ENCODE measurements at places on chromosomes 4 and X. TPM values are rescaled to one million over a fixed set of nuclear protein-coding genes. Genes with fewer than 3 reads are reported as not detected.

DNA sequence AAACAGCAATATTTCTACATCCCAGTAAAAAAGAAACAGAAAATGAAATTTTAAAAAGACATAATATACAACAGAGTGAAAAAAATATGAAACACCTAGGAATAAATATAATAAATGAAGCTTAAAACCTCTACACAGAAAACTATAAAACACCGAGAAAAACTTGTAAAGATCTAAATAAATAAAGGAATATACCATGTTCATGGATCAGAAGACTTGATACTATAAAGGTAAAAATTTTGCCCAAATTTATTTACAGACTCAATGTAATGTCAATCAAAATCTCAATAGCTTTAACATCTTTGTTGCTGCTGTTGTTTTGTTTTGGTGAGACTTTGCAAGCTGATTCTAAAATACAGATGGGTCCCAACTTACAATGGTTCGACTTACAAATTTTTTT, 5.7 kb downstream of the TBC1D9 start:
- DNase-seq, result no peak

GRCh38 chr4:6568689-6569332, 6.2 kb upstream of the MAN2B2 start:
- no peak for DNase-seq

- DNase-seq, result peak; percentile 89
Measured at GRCh38 chr4:183098723-183099536, at the start of gene WWC2. Gene WWC2 (plus strand): TSS chr4:183099257. CDS start chr4:183099492, 235 bp downstream.

MID1 gene
- total RNA-seq, result 26.9 TPM

IDH3G gene
- total RNA-seq, result 75.1 TPM

COL4A5 gene
- 43.2 TPM for total RNA-seq

NXF2B gene
- not detected for total RNA-seq

All from uterus (tissue), 4 donors.